ENCODE measurements at places on chromosomes 6 and 20.

GRCh38 chr6:151029970-151030369, 164.5 kb downstream of the MTHFD1L start:
- DNase-seq = no peak

- no peak for DNase-seq
Observed at GRCh38 chr6:10510592-10511367, 10.4 kb upstream of the GCNT2 start.

DNA sequence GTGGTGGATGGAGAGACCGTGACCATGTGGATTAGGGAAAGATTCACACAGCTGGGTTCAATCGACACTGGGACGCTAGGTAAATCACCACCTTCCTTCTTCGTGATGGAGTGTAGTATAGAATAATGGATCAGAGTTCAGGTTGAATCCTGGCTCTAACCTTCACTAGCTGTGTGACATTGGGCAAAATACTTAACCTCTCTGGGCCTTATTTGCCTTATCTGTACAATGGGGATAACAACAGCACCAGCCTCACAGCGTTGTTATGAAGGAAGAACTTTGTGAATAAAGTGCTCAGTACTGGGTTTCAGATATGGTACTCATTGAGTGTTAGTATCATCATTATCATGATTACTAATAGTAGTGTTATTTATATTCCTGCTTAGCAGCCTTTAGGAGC, 126.1 kb upstream of the AKAP12 start:
- no peak for DNase-seq

DNA sequence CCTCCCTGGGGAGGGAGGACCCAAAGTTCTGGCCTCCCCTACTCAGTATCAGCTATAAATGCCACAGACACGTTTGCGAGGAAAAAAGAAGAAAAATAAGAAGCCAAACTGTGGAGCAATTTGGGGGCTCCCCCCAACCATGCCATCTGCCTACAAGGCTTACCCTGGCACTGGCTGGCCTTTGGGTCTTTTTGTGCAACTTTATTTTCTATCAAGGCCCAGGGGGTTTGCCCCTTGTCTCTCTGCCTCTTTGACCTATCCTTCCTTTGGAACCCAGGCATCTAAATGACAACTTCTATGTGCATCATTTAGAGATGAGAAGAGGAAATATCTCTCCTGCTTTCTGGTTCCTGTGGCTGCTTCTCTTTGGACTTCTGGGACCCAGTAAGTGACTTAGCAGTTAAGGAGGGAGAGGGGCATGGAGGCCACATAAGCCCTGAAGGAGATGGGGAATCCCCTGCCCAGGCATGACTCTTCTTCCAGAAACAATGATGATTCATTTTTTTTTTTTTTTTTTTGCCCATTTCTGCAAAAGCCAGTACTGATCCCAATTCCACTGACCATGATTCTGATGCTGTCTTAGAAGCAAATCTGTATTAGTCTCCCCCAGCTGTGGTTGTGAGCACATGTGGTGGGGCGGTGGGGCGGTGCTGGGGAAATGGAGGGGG, at the start of gene MUC22:
MUC22 (plus strand) TSS at position 82 of the 668 bp plus-strand sequence; CDS start at position 315, 233 bp downstream.
- DNase-seq = no peak

Measured in activated CD8-positive, alpha-beta memory T cell treated with anti-CD3 and anti-CD28 coated beads for 48 hours (primary cell).